GM12891 (cell line): ENCODE measurements at places on chromosomes 3 and 15.

- DNase-seq = no peak
Measured at GRCh38 chr15:77221708-77222107, 150.8 kb upstream of the TSPAN3 start.

DNA sequence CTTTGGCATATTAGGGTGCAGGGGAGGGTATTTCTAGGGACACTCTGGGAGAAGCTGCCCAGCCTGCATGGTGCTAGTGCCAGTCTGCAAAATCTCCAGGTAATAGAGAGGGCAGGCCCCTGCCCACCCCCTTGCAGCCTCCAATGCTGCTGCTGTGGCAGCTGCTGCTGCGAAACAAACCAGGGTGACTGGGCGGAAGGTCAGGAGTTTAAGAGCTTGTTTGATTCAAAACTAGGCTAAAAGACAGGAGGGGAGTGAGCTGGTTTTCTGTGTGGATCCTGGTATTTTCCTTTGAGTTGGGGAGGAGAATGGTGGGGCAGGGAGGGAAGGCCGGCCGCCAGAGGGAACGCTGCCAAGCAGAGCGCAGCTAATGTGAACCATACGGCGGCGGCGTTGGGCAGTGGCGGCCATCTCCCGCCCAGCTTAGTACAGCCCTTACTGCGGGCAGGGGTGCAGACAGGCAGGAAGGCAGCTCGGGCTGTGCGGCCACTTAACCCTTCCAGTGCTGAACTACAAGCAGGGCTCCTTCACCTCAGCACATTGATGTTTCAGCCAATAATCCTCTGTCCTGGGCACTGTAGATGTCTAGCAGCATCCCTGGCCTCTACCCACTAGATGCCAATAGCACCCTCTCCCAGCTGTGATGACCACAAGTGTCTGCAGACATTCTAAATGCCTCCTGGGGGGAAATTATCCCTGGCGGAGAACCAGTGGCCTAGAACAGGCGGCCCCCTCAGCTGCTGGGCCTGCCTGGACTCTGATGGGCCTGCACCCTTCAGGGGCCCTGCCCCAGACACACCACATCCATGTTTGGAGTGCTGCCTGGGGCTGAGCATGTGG lies 125.7 kb downstream of the EEFSEC start:
- no peak for DNase-seq

GRCh38 chr3:128351546-128351945 lies 115.1 kb downstream of the DNAJB8 start:
- no peak for DNase-seq

GRCh38 chr3:150097588-150097890 lies 126.8 kb upstream of the PFN2 start:
- DNase-seq = no peak

DNA sequence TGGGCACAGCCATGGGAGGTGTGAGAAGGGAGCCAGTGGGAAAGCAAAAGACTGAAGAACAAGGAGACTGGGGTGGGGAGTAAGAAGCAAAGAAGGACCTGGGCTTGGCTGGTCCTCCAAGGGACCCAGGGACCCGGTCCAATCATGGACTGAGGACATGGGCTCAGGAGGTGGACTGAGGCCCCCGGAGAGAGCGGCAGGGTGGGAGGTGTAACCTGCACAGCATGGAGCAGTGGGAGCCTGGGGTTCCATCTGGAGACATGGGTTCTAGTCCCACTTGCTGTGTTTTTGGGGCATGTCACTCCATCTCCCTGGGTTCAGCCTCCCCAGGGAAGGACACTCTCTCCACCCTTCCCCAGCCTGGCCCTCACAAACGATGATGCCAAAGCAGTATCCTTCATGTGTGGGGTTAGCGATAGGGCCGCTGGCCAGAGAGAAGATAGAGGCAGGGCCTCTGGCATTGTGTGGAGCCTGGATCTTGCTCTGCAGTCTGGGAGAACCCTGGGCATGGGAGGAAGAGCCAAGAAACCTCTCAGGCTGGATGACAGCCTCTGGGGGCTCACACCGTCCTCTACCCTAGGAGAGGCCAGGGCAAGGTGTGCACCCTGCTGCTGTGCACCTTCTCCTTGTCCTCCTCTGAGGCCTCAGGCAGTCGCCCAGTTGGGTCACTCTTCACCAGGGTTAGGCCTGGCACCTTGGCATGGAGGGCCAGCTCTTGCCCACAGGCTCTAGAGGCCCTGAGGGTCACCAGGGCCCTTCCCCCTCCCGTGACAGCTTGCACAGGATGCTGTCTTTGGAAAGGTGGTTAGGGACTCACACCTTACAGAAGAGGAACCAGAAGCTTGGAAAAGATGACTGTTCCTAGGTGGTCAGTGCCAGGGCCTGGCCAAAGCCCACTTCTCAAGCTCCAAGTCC lies 26.0 kb downstream of the FBXW12 start:
- no peak for DNase-seq

- DNase-seq = no peak
Measured at GRCh38 chr3:109863701-109864100, 526.4 kb upstream of the DPPA4 start.
